ENCODE measurements at places on chromosomes 6 and 20.

GRCh38 chr20:3101737-3102574 is 17.4 kb upstream of the AVP start:
- DNase-seq = no peak

DNA sequence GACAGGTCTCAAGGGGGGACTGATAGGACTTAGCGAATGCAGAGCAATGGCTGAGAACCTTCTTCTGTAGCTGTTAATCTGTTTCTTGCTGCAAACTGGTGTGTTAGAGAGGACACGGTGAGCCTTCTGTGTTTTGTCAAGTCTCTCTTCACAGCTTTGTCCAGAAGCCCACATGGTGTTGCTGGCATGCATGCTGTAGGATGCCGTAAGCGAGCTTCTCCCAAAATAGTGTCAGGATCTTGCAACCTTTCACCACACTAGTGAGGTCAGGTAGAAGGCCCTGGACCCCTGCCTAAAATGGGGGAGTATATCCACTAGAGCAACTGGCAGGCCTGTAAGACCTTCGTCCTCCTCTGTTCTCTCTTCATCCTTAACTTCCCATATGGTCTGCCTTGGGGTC is 51.9 kb upstream of the GLP1R start:
- DNase-seq = no peak

DNA sequence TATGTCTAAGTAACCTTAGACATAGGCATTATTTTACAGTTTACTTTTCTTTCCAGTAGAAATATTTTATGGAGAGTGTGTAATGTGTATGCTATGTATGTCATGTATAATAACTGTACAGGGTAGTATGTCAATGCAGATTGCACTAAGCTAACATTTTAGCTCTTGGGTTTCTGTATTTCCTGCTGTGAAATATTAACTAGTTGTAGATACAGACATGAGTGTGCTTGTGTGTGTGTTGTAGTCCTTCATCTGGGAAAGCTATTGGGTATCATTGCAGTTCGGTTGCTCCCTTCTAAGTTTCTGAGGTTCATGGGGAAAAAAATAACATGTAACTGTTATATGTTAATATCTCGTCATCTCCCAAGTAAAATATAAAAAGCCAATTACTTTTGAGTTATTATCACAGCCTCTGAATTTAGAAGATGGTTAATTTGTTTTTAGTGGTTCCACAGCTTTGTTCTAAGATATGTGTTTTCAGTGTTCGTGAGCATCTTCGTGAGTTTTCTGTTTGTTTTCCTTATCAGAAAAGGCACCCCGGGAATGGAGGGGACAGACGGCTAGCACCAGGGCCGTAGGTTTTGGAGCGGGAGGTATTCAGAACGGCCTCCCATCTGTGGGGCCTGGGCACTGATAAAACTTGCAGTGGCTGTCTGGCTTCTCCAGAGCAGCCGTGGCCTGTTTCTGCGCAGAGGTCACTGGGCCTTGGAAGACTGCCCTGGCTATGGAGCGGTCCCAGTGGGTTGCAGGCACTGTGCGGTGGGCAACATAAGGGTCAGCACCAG is 215.0 kb downstream of the ARID1B start:
- DNase-seq = no peak

- no peak for DNase-seq
Measured at GRCh38 chr6:7440476-7440875, 50.9 kb downstream of the RIOK1 start.

DNA sequence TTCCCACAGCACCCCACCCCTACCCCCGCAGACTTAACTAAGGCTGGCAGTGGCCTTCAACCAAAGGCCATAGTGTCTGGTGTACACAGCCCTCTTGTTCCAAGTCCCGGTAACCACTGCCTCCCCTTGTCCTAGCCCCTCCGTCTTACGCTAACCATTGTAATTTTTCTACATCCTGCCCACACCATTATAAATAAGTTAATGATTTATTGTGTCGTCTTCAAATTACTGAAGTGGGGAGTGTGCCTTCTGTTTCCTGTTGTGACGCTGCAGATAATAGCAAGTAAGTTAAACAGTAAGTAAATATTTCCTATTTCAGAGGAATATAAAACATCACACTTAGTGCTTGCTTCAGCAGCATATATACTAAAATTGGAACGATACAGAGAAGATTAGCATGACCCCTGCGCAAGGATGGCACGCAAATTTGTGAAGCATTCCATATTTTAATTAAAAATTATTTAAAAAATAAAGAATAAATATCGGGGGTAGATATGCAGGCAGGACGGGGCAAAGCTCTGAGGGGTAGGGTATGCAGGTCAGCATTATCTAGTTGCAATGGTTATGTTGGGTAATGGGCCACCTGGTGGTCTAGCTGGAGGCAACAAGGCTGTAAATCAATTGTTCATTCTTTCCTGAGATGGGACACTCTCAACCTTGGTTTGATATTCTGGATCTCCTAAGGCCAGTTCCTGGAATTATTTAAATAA is 15.1 kb downstream of the SRSF6 start:
- no peak for DNase-seq

- DNase-seq = no peak
Measured at GRCh38 chr6:36656441-36656840, 22.1 kb upstream of the CDKN1A start.

All from nucleus accumbens (tissue), 56 donors.